ENCODE measurements at places on chromosomes 16 and 17. TPM values are rescaled to one million over a fixed set of nuclear protein-coding genes. Genes with fewer than 3 reads are reported as not detected.

DNA sequence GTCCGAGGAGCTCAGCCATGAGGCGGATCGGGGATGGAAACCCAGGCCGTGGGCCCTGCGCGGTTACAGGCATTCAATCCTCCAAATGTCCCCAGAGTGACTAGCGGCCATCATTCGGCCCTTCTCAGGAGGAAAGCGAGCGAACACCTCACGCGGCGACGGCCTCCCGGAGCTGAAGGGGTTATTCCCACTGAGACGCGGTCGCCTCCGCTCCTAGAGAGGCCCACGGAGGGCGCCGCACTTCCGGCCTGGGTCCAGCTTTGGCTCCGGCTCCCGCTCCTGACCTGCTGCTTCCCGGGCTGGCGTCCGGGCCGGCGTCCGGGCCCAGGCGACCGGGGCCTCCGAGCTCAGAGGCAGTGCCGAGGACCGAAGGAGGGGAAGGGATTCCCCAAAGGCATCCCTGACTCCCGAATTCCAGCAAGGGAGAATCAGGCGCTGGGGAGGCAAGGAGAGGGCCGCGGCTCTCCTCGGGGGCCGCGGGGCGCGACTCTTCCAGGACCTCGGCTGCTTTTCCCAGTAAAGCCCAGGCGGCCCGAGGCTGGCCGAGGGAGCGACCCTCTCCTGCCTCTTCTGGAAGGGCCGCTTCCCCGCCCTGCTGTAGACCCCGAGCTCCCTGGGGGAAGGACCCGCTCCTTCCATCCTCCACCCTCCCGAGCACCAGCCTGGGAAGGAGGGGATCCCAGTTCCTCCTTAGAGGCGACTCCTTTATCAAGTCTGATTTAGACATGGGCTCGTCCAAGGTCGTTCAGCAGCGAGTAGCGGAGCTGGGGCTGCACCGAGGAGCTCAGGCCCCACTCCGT, 18.6 kb upstream of the ZNF629 start:
- DNase-seq = peak; percentile 90
- peak overlapping the region; percentile 96 for H3K27ac ChIP-seq
- H3K27me3 ChIP-seq = no peaks in the 10 kb centered on the region
- no peaks in the 10 kb centered on the region for H3K36me3 ChIP-seq
- peak overlapping the region; percentile 77 for H3K4me3 ChIP-seq

- DNase-seq = no peak
- peak overlapping the region; percentile 96 for H3K27ac ChIP-seq
- H3K4me3 ChIP-seq = peak overlapping the region; percentile 72
- peaks cover 45% of the 10 kb centered on the region for H3K36me3 ChIP-seq
- H3K27me3 ChIP-seq = no peaks in the 10 kb centered on the region
Measured at GRCh38 chr16:2034696-2035430, 8.2 kb downstream of the NHERF2 start.

The RNF166 gene
- 14.2 TPM for total RNA-seq

DNA sequence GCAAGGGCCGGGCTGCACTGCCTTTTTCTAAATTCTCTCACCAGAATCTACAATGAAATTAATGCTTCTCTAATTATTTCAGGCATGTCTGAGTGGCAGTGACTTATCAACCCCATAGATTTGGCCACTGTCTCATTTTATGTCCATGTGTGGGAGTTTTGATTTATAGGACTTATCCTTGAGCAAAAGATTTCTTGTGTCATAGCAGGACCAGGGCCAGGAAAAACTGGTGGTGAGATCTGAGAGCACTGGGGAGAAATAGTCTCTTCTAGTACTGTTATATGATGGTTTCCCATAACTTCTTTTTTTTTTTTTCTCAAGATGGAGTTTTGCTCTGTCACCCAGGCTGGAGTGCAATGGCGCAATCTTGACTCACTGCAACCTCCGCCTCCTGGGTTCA, 1.5 kb upstream of the KRT23 start:
- H3K36me3 ChIP-seq = no peaks in the 10 kb centered on the region
- no peaks in the 10 kb centered on the region for H3K4me1 ChIP-seq
- H3K27ac ChIP-seq = no peak overlapping the region

The ZFHX3 gene
- 9.6 TPM for total RNA-seq

DNA sequence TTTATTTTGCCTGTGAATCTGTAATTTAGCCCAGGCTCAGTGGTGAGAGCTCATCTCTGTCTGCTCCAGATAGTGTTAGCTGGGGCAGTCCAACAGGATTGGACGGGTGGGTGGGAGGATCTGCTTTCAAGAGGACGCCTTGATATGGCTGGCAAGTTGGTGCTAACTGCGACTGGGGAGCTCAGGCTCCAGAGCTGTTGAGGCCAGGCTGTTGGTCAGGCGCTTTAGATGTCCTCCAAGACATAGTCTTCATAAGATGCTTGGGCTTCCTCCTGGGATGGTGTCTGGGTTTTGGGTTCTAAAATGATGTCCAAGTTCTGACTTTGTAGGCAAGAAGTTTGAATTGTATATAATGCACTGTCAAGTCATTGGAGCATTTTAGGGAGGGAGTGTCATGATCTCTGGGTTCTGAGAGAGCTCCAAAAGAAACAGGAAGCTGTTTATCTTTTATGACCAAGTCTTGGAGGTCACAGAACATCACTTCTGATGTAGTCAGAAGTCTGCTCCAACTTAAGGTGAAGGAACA, 12.8 kb upstream of the PCTP start:
- H3K4me3 ChIP-seq = no peak overlapping the region
- no peaks in the 10 kb centered on the region for H3K36me3 ChIP-seq
- H3K4me1 ChIP-seq = peaks cover 17% of the 10 kb centered on the region
- no peak overlapping the region for H3K27ac ChIP-seq
- H3K27me3 ChIP-seq = no peaks in the 10 kb centered on the region
- no peak for DNase-seq

GRCh38 chr17:39073916-39074315, 77.5 kb downstream of the PLXDC1 start:
- H3K4me3 ChIP-seq = no peak overlapping the region
- H3K27ac ChIP-seq = no peak overlapping the region
- DNase-seq = no peak
- H3K36me3 ChIP-seq = peaks cover 4% of the 10 kb centered on the region
- H3K27me3 ChIP-seq = no peaks in the 10 kb centered on the region
- H3K4me1 ChIP-seq = no peaks in the 10 kb centered on the region

DNA sequence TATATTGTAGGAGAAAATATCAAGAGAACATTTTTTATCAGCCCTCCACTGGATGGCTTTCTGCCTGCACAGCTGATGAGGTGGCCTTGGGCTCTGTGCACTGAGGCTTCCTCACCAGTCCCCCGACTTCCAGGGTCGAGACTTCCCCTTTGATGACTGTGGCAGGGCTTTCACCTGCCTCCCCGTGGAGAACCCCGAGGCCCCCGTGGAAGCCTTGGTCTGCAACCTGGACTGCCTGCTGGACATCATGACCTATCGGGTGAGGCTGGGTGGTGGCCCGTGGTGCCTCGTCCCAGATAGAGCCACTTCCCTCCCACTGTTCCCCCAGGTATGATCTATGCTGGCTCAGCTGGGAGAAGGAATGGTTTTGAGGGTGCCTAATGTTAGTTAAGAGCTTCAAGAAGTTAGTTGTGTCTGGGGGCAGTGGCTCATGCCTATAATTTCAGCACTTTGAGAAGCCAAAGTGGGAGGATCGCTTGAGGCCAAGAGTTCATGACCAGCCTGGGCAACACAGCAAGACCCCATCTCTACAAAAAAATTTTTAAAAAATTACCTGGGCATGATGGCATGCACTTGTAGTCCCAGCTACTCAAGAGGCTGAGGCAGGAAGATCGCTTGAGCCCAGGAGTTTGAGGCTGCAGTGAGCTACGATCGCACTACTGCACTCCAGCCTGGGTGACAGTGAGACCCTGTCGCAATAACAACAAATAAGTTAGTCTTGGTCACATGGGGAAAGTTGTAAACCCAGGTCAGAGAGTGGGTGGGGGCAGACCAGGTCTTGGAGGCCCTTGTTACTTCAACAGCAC, 11.8 kb downstream of the FCSK start:
- no peak for DNase-seq
- H3K4me1 ChIP-seq = peaks cover 6% of the 10 kb centered on the region
- no peak overlapping the region for H3K27ac ChIP-seq
- peaks cover 51% of the 10 kb centered on the region for H3K36me3 ChIP-seq

- peaks cover 6% of the 10 kb centered on the region for H3K4me1 ChIP-seq
- no peak overlapping the region for H3K4me3 ChIP-seq
- H3K36me3 ChIP-seq = no peaks in the 10 kb centered on the region
- peak overlapping the region; percentile 67 for H3K27ac ChIP-seq
- H3K27me3 ChIP-seq = no peaks in the 10 kb centered on the region
Measured at GRCh38 chr16:11310634-11310977, 29.5 kb upstream of the PRM1 start.

DNA sequence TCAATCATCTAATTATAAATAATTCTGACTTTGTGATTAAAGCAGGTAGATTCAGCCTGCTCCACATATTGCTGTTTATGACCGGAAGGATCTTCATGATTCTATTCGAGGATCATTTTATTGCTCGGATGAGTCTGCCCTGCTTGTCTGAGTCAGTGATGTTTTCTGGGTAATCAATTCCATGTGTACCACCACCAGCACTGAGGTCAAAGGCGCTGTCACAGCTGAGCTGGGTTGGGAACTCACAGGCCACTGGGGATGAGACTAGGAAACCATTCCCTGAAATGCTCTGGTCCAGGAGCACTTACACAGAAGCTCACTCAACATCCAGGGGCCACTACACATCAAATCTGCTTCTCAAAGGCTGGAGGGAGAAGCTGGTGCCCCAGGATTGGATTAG, 30.4 kb upstream of the ERN1 start:
- H3K36me3 ChIP-seq = peaks cover 13% of the 10 kb centered on the region
- no peaks in the 10 kb centered on the region for H3K27me3 ChIP-seq
- no peak overlapping the region for H3K4me3 ChIP-seq
- H3K4me1 ChIP-seq = peaks cover 76% of the 10 kb centered on the region
- H3K27ac ChIP-seq = no peak overlapping the region

- no peaks in the 10 kb centered on the region for H3K27me3 ChIP-seq
- DNase-seq = no peak
- H3K4me1 ChIP-seq = peaks cover 45% of the 10 kb centered on the region
- peaks cover 11% of the 10 kb centered on the region for H3K36me3 ChIP-seq
Measured at GRCh38 chr17:81239714-81240555, 817 bp downstream of the NDUFAF8 start.

The GJD3 gene
- 0.88 TPM for total RNA-seq

GRCh38 chr16:25370541-25370940, 112.9 kb upstream of the ZKSCAN2 start:
- no peak overlapping the region for H3K4me3 ChIP-seq
- DNase-seq = no peak
- no peaks in the 10 kb centered on the region for H3K27me3 ChIP-seq
- no peaks in the 10 kb centered on the region for H3K36me3 ChIP-seq

DNA sequence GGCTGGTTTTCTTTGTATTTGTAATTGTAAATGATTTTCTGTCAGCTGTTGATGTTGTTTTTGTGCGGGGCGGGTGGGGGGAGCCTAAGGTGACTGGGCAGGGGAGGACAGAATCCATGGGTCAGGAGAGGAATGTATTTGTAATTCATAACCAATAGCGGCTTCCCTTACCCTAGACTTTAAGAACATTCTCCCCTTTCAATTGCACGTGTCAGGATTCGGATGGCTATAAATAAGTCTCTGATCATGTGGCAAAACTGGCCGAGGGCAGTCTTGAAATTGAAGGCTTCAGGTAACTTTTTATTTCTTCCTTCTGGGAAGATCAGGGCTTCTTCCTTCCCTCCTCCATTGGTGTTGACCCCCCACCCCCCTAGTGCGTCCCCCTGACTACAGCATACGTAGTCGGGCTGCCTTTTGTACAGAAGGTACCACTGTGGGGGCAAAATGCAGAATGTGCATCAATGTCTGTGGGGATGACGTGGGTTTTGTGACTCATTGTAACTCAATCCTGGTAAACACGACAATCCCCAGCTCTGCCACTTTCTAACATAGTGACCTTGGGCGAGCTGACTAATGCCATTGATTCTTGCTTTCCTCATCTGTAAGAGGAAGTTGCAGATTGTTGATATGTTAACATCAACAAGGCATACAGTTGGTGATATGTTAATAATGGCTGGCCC, 16.2 kb downstream of the MARCHF10 start:
- H3K27me3 ChIP-seq = peaks cover 4% of the 10 kb centered on the region
- no peak overlapping the region for H3K27ac ChIP-seq
- no peaks in the 10 kb centered on the region for H3K36me3 ChIP-seq
- H3K4me3 ChIP-seq = no peak overlapping the region
- H3K4me1 ChIP-seq = no peaks in the 10 kb centered on the region

The NOL3 gene
- 110 TPM for total RNA-seq

GRCh38 chr16:11024333-11025053, 80.1 kb downstream of the CLEC16A start:
- H3K27me3 ChIP-seq = no peaks in the 10 kb centered on the region
- H3K36me3 ChIP-seq = peaks cover 64% of the 10 kb centered on the region
- H3K4me1 ChIP-seq = peaks cover 22% of the 10 kb centered on the region
- DNase-seq = no peak
- no peak overlapping the region for H3K4me3 ChIP-seq
- peak overlapping the region; percentile 50 for H3K27ac ChIP-seq

GRCh38 chr16:85978291-85978775, 79.4 kb downstream of the IRF8 start:
- H3K27ac ChIP-seq = no peak overlapping the region
- no peaks in the 10 kb centered on the region for H3K36me3 ChIP-seq
- H3K27me3 ChIP-seq = peaks cover 86% of the 10 kb centered on the region
- H3K4me1 ChIP-seq = no peaks in the 10 kb centered on the region
- no peak for DNase-seq

The WNK4 gene
- total RNA-seq = not detected

DNA sequence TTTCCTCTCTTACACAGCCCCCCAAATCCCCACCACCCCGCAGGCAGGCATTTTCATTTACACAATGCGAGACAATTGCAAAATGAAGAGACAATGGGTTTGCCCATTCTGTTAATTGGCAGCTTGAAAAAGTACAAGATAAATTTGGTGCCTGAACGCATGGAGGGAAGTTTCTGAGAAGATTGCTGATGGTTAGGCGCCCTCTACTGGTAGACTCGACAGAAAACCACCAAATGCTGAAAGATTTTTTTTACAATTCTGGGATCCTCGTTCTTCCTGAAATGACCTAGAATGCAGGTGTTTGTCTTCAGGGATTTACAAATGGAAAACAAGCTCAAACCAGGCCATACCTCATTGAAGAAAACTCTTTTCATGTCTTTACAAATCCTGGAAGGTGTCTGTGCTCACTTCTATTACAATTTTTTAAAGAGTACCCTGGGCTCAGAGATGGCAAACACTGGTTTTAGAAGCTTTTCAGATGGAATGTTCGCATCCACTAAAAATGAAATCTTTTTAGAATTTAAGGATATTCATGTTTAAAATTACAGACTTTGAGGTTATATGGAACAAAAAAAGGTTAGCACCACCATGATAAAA, 338.5 kb downstream of the PMP22 start:
- H3K4me3 ChIP-seq = no peak overlapping the region
- H3K27ac ChIP-seq = no peak overlapping the region
- H3K27me3 ChIP-seq = peaks cover 15% of the 10 kb centered on the region
- H3K4me1 ChIP-seq = no peaks in the 10 kb centered on the region
- DNase-seq = no peak

The ZFP3 gene
- total RNA-seq = 11.0 TPM

- DNase-seq = no peak
- no peaks in the 10 kb centered on the region for H3K4me1 ChIP-seq
- H3K36me3 ChIP-seq = no peaks in the 10 kb centered on the region
Measured at GRCh38 chr16:11316331-11317015, 28.8 kb upstream of the RMI2 start.

Data from left ventricle myocardium inferior (tissue), 1 donor.